ENCODE measurements at places on chromosomes 12 and 14.

DNA sequence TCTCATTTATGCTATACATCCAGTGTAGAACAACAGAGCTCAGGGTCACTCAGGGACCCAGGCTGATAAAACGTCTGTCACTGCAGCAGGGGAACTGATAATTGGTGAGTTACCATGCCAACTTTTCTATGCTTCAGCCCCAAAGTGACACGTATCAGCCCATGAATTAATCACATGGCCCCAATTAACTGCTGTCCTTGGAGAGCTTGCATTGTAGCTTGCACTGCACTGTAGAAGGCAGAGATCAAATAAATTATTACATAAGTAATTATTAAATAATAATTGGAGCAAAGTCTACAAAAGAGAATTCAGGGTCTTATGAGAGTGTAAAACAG lies 144.6 kb downstream of the SUDS3 start:
- DNase-seq = no peak

GRCh38 chr14:32033543-32033942 lies 43.6 kb upstream of the ARHGAP5 start:
- DNase-seq = no peak

GRCh38 chr12:75177997-75178396 lies 31.6 kb downstream of the KCNC2 start:
- no peak for DNase-seq

DNA sequence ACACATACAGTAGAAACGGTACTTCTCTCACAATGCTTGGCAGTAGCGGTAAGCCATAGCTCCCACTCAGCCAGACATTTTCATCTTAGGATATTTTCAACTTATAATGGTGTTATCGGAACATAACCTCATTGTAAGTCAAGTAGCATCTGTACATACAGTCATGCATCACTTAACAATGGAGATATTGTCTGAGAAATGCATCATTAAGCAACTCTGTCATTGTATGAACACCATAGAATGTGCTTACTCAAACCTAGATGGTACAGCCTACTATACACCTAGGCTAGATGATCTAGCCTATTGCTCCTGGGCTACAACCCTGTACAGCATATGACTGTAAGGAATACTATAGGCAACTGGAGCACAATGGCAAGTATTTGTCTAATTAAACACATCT lies 40.8 kb downstream of the RPS6KA5 start:
- DNase-seq = no peak

- DNase-seq = peak; percentile 41
These were observed 1.5 kb upstream of the HRK start for GRCh38 chr12:116882742-116883141.

DNA sequence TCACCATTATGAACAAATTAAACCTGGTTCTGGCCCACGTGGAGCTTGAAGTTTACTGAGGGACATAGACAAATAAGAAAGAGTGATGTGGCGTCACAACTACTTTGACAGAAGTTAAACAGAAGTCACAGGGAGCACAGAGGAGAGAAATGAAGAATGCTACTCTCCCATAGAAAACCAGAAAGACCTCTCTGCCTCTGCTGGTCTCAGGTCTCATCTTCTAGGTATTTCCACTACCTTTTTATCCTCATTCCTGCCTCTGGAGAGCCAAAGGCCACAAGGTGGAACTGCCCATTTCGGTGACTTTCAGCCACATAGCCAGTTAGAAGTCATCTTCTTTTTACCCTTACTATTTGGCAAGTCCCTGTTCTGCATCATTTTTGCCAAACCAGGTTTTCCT lies 170.5 kb downstream of the CAND1 start:
- no peak for DNase-seq

DNA sequence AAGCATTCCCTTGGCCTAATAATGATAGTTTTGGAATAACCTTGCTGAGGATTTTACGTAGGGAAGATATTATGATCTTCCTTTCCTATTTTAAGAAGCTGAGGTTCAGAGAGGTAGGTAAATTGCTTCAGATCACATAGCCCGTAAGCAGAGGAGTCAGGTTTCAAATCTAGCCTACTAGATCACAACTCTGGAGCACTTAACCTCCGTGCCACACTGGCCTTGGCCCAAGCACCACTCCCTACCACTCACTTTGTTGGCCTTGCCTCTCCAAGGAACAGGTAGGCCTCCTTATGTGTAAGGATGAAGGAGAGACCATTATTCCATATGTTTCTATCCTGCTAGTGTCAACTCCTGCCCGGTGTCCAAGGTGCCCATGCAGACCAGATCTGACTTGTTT lies 12.4 kb upstream of the ACOT1 start:
- no peak for DNase-seq

DNA sequence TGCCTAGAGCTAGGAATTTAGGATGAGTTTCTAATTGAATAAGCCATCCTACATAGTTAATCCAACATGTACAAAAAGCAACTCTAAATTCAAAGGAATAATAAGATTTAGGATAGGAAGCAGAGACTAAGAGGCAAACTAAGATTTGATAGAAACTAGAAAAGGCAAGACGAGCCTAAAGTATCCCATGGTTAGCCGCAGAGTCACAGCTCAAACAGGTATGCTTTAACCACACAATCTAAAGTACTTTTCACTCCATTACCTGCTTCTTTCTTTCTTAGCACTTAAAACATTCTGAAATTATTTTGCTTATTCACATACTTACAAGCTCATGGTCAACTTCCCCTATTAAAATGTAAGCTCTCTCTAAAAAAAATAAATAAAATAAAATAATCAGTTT lies 51.8 kb downstream of the OTOGL start:
- no peak for DNase-seq

DNA sequence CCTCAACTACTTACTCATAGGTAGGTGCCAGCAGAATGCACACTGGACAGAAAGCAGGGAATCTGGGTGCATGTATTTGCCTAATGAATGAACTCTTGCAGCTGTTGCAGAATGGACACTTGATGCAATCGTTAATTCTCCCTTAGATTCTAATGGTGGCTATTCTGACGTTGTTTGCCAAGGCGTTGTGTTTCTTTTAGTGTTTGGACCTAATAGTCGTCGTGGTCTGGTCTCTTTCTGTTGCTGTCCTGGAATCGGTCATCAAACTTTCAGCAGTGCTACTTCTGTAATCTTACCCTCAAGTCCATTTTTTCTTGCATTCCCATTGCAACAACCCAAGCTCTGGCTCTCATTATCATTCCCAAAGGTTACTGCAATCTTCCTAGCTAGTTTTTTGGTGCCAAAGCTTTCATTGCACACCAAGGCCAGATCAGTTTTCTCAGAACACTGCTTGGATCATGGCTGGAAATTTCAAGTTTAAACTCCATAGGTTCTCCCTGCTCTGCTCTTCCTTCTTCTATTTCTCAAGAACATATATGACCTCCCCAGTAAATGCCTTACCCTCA lies 31.3 kb downstream of the BMP4 start:
- DNase-seq = no peak
